Stimulated activated naive CD4-positive, alpha-beta T cell treated with Interleukin-2 at 50 U/mL for 16 hours (primary cell): ENCODE measurements at places on chromosomes 2 and 18.

- DNase-seq = no peak
These were observed 28.9 kb downstream of the MARCHF4 start for GRCh38 chr2:216343221-216343980.

DNA sequence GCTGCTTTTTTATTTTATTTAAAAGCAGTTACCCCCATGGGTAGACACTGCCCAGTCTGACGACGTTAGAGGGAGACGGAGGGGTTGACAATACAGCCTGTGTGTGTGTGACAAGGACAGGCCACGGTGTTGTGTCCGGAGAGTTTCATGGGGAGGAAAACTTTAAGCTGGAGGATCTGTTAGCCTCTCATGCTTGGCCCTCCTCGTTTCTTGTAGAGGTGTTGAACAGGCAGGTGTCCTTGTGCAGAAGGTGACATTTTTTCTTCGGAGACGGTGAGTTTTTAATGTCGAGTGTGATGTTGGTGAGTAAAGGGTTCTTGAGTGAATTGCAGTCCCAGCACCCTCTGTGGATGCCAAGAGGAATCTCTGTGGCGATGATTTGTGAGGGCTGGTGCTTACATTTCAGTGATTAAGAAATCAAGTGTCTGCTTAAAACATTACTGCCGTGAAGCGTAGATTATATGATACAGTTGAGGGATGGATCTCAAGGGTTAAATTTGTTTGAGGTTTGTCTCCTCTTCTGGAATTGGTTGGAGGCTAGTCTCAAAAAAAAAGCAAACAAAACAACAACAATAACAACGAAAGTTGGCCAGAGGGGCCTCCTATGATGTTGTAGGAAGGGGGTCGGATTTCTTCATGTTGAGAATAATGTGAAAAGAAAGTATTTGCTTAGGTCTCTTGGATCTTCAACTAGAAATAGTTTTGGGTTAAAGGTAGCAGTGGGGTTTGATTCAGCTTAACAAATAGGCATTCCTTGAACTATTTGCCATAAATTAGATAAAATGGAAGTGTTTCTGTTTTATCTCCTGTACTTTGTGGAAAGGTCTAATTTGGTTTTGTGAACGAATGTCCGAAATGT lies 1.6 kb downstream of the NCOA1 start:
- DNase-seq = no peak

DNA sequence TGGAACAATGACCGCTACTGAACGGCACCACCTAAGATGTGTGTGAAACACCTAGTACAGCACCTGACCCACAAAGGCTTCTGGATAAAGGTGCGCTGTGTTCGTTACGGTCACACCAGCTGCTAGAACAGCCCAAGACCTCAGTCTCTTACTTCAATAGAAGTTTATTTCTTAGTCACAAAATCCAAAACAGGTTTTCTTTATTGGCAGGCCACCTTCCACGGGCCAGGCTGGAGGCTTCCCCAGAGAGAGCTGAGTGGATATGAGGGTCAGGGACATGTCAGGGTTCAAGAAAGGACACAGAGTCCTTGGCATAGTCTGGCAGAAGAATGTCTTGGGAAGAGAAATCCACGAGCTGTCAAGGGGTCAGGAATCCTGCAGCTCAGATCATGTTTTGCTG lies 92.2 kb downstream of the COL6A3 start:
- no peak for DNase-seq

DNA sequence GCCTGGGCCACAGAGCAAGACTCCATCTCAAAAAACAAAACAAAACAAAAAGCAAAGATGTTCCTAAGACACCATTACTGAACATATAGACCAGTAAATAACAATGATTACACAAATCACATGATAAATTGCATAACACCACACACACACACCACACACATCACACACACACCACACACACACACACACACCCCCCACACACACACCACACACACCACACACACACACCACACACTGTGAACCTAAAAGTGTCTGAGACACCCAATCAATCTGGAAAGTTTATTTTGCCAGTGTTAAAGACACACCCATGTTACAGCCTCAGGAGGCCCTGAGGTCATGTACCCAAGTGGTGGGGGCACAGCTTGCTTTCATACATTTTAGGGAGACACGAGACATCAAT lies 62.6 kb upstream of the ASAP2 start:
- no peak for DNase-seq

DNA sequence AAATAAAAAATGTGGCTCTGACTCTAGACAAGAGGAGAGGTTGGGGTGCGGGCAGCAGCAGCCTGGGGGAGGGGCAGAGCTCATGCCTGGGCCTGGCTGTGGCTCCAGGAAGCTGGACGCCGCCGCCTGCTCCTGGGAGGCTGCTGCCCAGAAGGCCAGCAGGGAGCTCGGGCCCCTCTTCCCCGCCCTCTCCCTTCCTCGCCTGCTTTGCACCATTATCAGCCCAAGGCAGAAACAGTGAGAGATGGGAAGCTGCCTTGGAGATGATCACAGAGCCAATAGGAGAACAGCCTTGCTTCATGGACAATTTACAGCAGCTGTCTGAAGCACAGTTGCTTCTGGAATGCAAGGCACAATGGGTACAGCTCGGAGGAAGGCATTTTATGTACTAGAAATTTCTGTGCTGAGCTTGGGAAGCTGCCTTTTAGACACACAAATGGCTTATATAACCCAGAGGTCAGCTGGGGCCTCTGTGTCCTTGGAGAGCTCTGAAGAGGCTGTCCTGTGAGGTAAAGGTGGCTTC lies 55.3 kb upstream of the AFF3 start:
- DNase-seq = no peak
